ENCODE measurements at places on chromosomes 6 and 20. TPM values are rescaled to one million over a fixed set of nuclear protein-coding genes. Genes with fewer than 3 reads are reported as not detected.

B3GAT2 gene
- total RNA-seq, result 0.53 TPM

ZNF831 gene
- 0.18 TPM for total RNA-seq

ENPP5 gene
- 4.7 TPM for total RNA-seq

ZNF341 gene
- 1.3 TPM for total RNA-seq

DEFB124 gene
- total RNA-seq, result 0.62 TPM

DNA sequence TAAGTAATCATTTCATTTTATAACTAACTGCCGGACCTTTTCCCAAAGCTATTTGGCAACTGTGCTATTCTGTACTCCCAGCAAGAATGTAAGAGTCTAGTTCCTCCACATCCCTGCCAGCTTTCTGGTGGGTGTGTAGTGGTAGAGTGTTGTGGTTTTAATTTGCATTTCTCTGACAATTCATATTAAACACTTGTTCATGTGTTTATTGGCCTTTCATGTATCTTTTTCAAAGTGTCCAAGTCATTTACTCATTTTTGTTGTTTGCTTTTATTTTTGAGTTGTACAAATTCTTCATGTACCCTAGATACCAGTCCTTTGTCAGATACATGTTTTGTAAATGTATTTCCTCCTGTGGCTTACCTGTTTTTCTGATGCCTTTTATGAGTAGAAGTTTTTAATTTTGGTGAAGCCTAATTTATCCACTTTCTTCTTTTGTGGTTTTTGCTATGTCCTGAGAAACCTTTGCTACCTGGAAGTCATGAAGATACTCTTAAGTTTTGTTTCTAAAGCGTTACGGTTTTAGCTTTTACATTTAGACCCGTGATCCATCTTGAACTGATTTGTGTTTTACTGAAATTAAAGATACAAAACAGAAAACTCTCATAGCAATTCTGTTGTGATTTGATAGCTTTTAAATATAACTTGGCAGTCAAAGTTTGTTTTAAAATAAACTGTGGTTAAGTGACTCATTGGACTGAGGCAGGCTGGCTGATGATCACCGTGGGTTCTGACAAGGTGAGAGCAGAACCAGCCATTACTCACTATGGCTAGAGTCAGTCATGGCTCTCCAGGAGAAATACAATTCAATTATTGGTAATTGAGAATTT lies 8.0 kb downstream of the MYLIP start:
- DNase-seq, result no peak

DNA sequence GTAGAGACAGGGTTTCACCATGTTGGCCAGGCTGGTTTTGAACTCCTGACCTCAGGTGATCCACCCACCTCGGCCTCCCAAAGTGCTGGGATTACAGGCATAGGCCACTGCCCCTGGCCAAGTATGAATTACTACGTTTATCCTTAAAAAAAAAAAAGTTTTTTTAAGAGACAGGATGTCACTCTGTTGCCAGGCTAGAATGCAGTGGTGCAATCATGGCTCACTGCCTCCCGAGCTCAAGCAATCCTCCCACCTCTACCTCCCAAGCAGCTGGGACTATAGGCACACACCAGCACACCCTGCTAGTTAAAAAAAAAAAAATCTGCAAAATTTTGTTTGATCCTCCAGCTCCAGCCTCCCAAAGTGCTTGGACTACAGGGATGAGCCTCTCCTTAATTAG lies 23.1 kb downstream of the IYD start:
- DNase-seq, result no peak

DNA sequence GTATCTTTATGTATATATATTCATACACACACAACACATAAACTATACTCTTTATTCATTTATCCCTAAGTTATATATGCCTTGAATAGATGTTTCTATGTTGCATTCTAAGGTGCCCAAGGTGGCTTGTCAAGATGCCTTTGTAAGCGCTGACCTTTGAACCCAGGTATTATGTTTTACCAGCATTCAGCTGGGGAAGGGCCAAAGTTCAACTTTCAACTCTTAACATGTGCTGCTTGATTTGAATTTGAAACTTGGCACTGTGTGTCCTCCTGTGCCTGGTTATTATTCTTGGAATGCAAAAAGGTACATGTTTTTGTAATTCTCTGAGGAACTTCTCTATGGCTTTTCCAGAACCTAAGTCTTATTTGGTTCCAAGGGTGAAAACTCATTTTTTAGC lies 146.5 kb downstream of the EDN1 start:
- DNase-seq, result peak; percentile 21

- no peak for DNase-seq
Measured at GRCh38 chr6:135319819-135320218, 138.7 kb downstream of the MYB start.

GRCh38 chr20:20547221-20547875 lies 165.1 kb downstream of the RALGAPA2 start:
- no peak for DNase-seq

- DNase-seq, result no peak
Measured at GRCh38 chr6:125279961-125280360, 21.8 kb downstream of the HDDC2 start.

DNA sequence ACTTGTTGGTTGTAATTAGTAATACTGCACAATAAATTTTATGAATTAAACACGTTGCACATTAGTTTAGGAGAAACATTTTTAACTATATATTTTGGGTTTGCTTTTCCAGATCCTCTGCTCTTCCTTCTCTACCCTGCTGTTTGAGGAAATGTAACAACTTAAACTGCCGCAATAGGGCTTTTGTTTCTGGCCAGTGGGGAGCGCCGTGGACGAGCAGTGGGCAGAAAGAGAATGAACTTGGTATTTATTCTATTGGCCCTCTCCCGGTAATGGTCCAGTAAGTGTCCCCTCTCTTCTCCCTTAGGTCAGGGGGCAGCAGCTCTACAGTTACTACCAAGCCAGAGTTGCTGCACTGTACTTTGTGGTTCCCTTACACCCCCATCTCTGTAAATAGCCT lies 35.2 kb upstream of the EPHA7 start:
- DNase-seq, result no peak

- no peak for DNase-seq
Measured at GRCh38 chr6:46134216-46134615, 4.4 kb downstream of the ENPP4 start.

GRCh38 chr6:168650671-168651111 lies 209.7 kb downstream of the SMOC2 start:
- DNase-seq, result peak; percentile 76

DNA sequence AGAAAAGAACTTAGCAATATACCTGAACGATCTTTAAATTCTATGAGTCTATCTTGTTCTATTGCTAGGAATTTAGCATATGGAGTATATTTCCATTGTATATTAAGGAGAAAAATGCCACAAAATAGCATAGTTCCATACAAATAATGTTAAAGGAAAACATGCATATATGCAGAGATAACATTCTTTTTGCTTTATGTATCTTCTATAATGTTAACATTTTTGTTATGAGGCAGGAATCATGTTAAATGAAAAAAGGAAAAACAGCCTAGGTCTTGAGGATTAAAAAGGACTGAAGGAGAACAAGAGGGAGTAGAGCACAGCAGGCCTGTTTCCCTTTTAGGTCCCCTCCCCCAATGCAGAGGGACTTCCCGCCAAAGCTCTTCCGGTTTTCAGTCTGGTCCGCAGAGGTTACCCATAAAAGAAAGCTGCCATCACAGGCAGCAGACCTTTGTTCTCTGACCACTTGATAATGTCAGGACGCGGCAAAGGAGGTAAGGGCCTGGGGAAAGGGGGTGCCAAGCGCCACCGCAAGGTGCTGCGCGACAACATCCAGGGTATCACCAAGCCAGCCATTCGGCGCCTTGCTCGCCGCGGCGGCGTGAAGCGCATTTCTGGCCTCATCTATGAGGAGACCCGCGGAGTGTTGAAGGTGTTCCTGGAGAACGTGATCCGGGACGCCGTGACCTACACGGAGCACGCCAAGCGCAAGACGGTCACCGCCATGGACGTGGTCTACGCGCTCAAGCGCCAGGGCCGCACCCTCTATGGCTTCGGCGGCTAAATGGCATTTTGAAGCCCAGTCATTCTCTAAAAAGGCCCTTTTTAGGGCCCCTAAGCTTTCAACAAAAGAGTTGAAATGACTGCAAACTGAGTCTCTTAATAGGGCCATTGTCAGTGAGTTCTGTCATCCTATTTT lies 108.4 kb upstream of the PRSS16 start:
- peak; percentile 95 for DNase-seq

Measured in muscle of leg (tissue), 16 donors.